ENCODE measurements at places on chromosomes 5 and 9. TPM values are rescaled to one million over a fixed set of nuclear protein-coding genes. Genes with fewer than 3 reads are reported as not detected.

The MARCOL gene
- total RNA-seq: not detected

- H3K27me3 ChIP-seq: no peaks in the 10 kb centered on the region
- H3K4me1 ChIP-seq: no peaks in the 10 kb centered on the region
- H3K36me3 ChIP-seq: no peaks in the 10 kb centered on the region
Measured at GRCh38 chr5:110923971-110924370, 147.5 kb upstream of the TSLP start.

The PGM5 gene
- total RNA-seq: 4.2 TPM

DNA sequence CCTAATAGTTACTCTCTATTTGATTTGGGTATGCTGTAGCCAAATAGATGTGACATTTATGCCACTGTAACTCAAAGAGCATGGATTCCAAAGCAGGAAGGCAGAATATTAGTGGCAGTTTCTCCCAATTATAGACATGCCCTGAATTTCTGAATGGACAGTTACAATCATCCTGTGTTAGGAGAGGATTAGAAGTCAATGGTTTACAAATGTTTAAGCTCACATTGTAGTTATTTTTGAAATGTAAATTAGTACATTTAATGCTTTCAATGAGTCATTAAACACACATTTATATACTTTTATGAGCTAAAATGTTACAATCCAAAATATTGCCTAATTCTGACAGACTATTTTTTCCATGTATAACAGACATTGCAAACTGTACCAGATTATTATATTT is 62.3 kb upstream of the CDH18 start:
- H3K27ac ChIP-seq: no peak overlapping the region
- no peak for DNase-seq
- no peaks in the 10 kb centered on the region for H3K36me3 ChIP-seq

DNA sequence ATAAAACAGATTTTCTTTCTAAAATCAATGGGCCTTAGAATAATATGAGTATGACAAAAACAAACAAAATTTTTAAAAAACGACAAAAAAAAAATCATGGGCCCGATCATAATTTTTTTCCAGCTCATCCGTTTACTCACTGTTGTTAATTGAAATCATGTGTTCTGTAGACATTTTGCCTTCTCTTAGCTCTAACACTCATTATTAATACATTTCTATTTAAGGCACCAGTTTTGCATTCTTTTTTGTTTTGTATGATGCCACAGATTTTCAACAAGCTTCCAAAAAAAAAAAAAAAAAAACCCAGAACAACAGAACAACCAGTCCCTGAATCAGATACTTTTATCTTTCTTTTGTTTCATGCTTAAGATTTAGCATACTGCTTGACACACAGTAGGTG is 86.4 kb downstream of the PRLR start:
- H3K36me3 ChIP-seq: no peaks in the 10 kb centered on the region
- H3K27me3 ChIP-seq: no peaks in the 10 kb centered on the region
- no peak for DNase-seq
- no peaks in the 10 kb centered on the region for H3K4me1 ChIP-seq

The LCN9 gene
- not detected for total RNA-seq

GRCh38 chr9:32136700-32137339 is 247.6 kb upstream of the ACO1 start:
- H3K4me3 ChIP-seq: no peak overlapping the region
- no peaks in the 10 kb centered on the region for H3K4me1 ChIP-seq
- H3K27me3 ChIP-seq: no peaks in the 10 kb centered on the region
- no peak overlapping the region for H3K27ac ChIP-seq

DNA sequence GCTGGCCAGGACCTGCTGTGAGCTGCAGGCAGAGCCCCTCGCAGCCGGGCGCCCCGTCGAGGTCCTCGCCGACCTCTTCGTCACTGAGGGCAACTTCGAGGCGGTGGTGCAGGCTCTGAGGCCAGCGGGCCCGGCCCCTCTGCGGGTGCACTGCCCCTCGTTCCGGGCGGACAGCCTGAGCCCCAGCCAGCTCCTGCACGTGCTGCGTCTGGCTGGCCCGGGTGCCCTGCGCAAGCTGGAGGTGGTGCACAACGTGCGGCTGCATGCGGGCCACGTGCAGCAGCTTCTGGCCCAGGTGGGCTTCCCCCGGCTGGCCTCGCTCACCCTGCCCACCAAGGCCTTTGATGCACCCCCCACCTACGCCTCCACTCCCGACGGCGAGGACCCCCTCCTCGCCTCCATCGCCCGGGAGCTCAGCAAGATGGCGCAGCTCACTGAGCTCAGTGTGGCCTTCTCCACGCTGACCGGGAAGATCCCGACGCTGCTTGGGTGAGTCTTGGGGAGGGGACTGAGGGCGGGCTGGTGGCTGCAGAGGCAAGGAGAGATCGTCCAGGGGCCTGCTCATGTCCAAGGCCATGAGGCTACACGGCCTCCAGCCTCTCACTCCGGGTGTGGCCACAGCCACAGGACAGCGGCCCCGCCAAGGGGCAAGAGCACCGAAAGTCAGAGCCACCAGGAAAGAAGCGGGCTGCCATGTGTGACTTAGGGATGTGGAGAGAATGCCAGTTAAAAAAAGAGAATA is 825 bp downstream of the LRRC14B start:
- H3K4me3 ChIP-seq: no peak overlapping the region
- no peak overlapping the region for H3K27ac ChIP-seq
- no peaks in the 10 kb centered on the region for H3K36me3 ChIP-seq
- no peaks in the 10 kb centered on the region for H3K27me3 ChIP-seq
- no peaks in the 10 kb centered on the region for H3K4me1 ChIP-seq

DNA sequence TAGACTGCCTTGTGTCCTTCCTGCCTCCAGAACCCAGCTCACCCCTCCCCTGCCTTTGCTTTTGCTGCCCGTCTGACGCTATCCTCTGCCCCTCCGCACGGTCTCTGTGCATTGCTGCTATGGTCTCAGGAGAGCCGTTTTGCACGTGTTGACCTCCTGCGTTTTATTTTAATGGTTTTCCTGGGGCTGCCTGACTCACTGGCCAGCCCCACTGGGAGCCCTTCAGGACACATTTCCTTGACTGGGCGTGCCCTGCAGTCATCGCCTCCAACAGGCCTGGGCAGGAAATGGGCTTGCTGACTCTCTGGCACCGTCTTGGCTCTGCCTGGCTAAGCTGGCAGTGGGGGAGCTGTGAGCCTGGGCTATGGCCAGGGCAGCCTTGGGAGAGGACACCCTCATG is 17.9 kb upstream of the ASS1 start:
- H3K27ac ChIP-seq: no peak overlapping the region
- H3K4me1 ChIP-seq: peaks cover 31% of the 10 kb centered on the region
- no peaks in the 10 kb centered on the region for H3K27me3 ChIP-seq
- no peak overlapping the region for H3K4me3 ChIP-seq
- H3K36me3 ChIP-seq: no peaks in the 10 kb centered on the region

- no peak overlapping the region for H3K27ac ChIP-seq
- no peak overlapping the region for H3K4me3 ChIP-seq
- no peaks in the 10 kb centered on the region for H3K27me3 ChIP-seq
- H3K4me1 ChIP-seq: peaks cover 14% of the 10 kb centered on the region
- no peak for DNase-seq
- H3K36me3 ChIP-seq: no peaks in the 10 kb centered on the region
Measured at GRCh38 chr5:124512952-124513632, 233.3 kb downstream of the ZNF608 start.

The TMCO6 gene
- 46.4 TPM for total RNA-seq

GRCh38 chr5:115559524-115559923 is 14.9 kb upstream of the FEM1C start:
- no peak overlapping the region for H3K27ac ChIP-seq
- no peak for DNase-seq
- H3K4me1 ChIP-seq: peaks cover 4% of the 10 kb centered on the region
- H3K27me3 ChIP-seq: no peaks in the 10 kb centered on the region

The RMND5B gene
- total RNA-seq: 45.6 TPM

The SPINK5 gene
- 4.2 TPM for total RNA-seq

DNA sequence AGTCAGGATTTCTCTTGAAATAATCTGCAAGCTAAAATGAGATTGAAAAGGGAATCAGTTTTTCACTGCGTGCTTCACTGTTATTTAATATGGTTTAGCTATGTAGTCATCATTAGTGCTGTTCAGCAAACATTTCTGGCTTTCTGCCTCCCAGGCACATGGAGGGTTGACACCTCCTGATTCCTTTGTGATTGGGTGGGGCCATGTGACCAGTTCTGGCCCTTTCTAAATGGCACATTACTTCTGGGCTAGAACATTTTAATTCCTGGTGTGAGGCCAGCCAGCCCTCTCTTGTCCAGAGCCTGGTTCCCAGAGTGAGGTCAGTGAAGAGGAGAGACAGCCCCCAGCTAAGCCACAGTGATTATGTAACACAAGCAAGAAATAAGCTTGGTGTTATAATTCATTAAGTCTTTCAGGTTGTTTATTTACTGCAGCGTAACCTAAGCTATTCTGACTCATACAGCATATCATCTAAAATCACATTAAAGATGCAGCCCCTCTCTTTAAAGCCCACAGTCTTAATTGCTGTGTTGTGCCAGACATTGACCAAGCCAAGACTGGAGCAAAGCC is 17.4 kb upstream of the ARSI start:
- no peak overlapping the region for H3K27ac ChIP-seq
- no peak overlapping the region for H3K4me3 ChIP-seq
- DNase-seq: no peak
- no peaks in the 10 kb centered on the region for H3K36me3 ChIP-seq
- H3K4me1 ChIP-seq: peaks cover 15% of the 10 kb centered on the region

- H3K27ac ChIP-seq: no peak overlapping the region
- H3K36me3 ChIP-seq: no peaks in the 10 kb centered on the region
- H3K27me3 ChIP-seq: no peaks in the 10 kb centered on the region
- DNase-seq: no peak
- H3K4me3 ChIP-seq: no peak overlapping the region
Measured at GRCh38 chr5:116153687-116154174, 68.9 kb downstream of the COMMD10 start.

DNA sequence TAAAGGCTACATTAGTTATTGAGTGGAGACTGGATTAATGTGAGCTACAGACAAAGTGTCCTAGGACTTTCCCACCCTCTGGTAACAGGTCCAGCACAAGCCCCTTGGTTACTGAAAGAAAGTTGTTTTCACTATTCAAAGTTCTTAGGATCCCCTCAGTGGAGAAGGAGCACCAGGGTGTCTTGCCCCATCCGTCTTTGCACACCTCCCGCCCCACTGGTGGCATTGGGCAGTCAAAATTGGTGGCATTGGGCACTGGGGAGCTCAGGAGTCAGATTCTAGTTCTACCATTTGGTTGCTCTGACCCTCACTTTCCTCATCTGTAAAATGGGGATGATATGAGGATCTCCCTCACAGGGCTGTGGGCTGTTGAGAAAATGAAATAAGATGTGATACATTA is 2.4 kb upstream of the ANGPTL2 start:
- no peak for DNase-seq
- no peak overlapping the region for H3K27ac ChIP-seq
- no peak overlapping the region for H3K4me3 ChIP-seq
- peaks cover 24% of the 10 kb centered on the region for H3K4me1 ChIP-seq
- no peaks in the 10 kb centered on the region for H3K27me3 ChIP-seq

GRCh38 chr9:109072133-109072692 is 47.5 kb downstream of the TMEM245 start:
- DNase-seq: peak; percentile 63
- peaks cover 70% of the 10 kb centered on the region for H3K4me1 ChIP-seq
- H3K4me3 ChIP-seq: no peak overlapping the region
- no peaks in the 10 kb centered on the region for H3K27me3 ChIP-seq

The FAM221B gene
- total RNA-seq: not detected

The CCDC180 gene
- 5.9 TPM for total RNA-seq

The RC3H2 gene
- total RNA-seq: 53.8 TPM

DNA sequence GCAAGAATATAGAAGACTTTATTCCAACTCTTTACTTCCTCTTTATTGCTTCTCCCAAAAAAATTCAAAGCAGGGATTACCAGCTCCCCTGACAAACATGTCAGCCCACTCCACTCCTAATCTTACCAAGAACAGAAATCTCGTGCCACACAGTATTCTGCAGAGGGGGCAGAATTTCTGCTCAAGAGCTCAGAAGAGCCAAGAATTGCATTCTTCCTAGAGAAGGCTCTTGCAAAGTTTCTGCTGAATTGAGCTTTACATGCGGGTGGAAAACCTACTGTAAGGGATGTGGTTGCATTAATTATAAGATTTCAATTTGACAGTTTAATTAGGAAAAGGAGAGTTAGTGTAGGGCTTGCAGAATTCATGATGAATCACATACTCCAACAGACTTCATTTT is 428.5 kb downstream of the CETN3 start:
- no peak overlapping the region for H3K4me3 ChIP-seq
- H3K27me3 ChIP-seq: no peaks in the 10 kb centered on the region
- H3K4me1 ChIP-seq: no peaks in the 10 kb centered on the region

- H3K4me1 ChIP-seq: no peaks in the 10 kb centered on the region
- H3K36me3 ChIP-seq: no peaks in the 10 kb centered on the region
- no peak overlapping the region for H3K27ac ChIP-seq
- no peaks in the 10 kb centered on the region for H3K27me3 ChIP-seq
- DNase-seq: no peak
Measured at GRCh38 chr5:35679357-35679756, 61.7 kb downstream of the SPEF2 start.

- no peak overlapping the region for H3K27ac ChIP-seq
- H3K27me3 ChIP-seq: no peaks in the 10 kb centered on the region
- peak; percentile 67 for DNase-seq
- H3K4me3 ChIP-seq: no peak overlapping the region
Measured at GRCh38 chr9:93962561-93963440, 7.6 kb upstream of the BARX1 start.

The ORM1 gene
- 27.5 TPM for total RNA-seq

The SNCAIP gene
- total RNA-seq: 1.0 TPM

DNA sequence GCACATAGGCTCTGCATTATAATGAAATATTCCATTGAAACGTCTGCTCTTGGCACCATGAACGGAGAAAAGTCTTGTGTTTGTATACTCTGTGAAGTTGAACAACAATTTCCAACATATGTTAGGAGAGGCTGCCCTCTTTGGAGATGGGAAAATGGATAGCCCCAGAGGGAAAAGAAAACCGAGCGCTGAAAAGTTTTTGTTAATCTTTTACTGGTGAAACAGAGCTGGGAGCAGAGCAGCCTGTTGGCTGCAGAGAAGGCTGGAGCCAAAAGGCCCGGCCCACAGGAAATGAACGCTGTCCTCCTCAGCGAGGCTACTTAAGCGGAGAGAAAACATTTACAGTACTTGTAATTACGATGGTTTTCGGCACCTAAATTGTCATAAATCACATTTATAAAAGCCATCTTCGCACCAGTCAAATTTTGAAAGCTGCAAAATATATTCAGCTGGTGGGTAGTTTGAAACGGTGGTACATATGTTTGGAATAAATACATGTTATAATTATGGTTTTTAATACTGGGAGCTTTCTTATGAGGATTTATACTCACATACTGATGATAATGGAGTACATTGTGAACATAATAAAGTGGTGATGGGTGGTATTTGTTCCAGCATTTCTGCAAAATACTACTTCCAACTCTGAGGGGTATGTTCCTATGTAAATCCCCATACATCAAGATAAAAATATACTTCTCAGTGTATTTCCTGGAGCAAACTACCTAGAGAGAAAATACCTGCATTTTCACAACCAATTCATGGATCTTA is 129.6 kb upstream of the CNTLN start:
- DNase-seq: peak; percentile 39
- H3K4me1 ChIP-seq: no peaks in the 10 kb centered on the region
- no peaks in the 10 kb centered on the region for H3K36me3 ChIP-seq
- no peaks in the 10 kb centered on the region for H3K27me3 ChIP-seq

The RNF183 gene
- 1.5 TPM for total RNA-seq

The PDLIM4 gene
- total RNA-seq: not detected

The UBQLN1 gene
- total RNA-seq: 56.3 TPM
